ENCODE measurements at places on chromosomes 2 and 18. TPM values are rescaled to one million over a fixed set of nuclear protein-coding genes. Genes with fewer than 3 reads are reported as not detected.

AGXT gene
- not detected for total RNA-seq

GRHL1 gene
- total RNA-seq: 0.27 TPM

- H3K27me3 ChIP-seq: peaks cover 46% of the 10 kb centered on the region
- no peak overlapping the region for H3K27ac ChIP-seq
- H3K4me3 ChIP-seq: no peak overlapping the region
- H3K4me1 ChIP-seq: peaks cover 13% of the 10 kb centered on the region
- no peak for DNase-seq
Measured at GRCh38 chr2:158965107-158965506, 3.3 kb upstream of the TANC1 start.

DNA sequence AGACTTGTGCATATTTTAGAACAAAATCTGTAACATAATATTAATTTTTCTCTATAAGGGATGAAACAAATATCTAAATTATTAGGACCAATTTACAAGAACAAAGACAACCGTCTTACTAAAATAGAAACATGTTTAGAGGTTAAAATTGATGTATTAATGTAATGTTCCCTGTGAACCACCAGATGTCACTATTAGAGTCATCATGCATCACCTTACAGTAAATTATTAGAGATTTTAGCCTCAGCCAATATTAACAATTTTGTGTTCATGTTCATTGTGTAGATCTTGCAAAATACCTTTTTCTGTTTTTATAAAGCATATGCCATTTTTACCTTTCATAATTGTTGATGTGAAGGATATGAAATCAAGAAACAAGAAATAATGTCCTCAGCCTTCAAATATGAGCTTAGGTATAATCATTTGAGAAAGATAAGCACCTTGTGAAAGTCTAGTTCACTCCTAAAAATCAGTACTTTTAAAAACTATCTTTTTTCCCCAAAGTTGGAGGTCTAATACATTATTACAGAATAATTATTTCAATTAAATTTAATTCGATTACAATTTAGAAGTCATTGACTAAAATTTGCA is 344.3 kb upstream of the KCNH7 start:
- no peaks in the 10 kb centered on the region for H3K27me3 ChIP-seq
- H3K27ac ChIP-seq: no peak overlapping the region
- no peaks in the 10 kb centered on the region for H3K36me3 ChIP-seq
- DNase-seq: no peak
- H3K4me3 ChIP-seq: no peak overlapping the region
- H3K4me1 ChIP-seq: no peaks in the 10 kb centered on the region

- H3K27me3 ChIP-seq: peaks cover 17% of the 10 kb centered on the region
- H3K4me1 ChIP-seq: no peaks in the 10 kb centered on the region
- H3K36me3 ChIP-seq: no peaks in the 10 kb centered on the region
- H3K27ac ChIP-seq: no peak overlapping the region
- no peak for DNase-seq
Measured at GRCh38 chr2:9169349-9170107, 37.1 kb upstream of the ASAP2 start.

GRCh38 chr18:35407871-35408481 is 30.8 kb upstream of the ZNF396 start:
- peaks cover 20% of the 10 kb centered on the region for H3K4me1 ChIP-seq
- H3K27ac ChIP-seq: no peak overlapping the region
- no peaks in the 10 kb centered on the region for H3K36me3 ChIP-seq
- DNase-seq: peak; percentile 63
- no peak overlapping the region for H3K4me3 ChIP-seq
